NCI-H1436 treated with DMSO at 0.1 percent for 48 hours (cell line): ENCODE measurements at places on chromosomes 3 and 15.

DNA sequence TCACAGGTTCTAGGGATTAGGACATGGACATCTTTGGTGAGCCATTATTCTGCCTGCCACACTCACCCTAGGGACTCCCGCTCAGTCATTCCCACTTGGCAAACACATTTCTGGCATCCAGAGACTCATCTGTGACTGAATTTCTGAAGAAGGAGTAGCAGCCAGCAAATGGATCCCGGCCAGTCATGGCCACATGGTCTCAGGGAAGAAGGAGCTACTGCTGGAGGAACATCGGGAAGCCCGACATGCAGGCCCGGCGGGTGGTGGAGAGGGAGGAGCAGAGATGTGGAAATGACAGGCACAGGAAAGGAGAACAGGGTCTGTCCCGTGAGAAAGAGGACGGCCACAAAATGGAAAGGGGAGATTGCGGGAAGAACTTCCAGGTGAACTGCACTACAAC lies 65.4 kb downstream of the SEMA5B start:
- no peak for DNase-seq

DNA sequence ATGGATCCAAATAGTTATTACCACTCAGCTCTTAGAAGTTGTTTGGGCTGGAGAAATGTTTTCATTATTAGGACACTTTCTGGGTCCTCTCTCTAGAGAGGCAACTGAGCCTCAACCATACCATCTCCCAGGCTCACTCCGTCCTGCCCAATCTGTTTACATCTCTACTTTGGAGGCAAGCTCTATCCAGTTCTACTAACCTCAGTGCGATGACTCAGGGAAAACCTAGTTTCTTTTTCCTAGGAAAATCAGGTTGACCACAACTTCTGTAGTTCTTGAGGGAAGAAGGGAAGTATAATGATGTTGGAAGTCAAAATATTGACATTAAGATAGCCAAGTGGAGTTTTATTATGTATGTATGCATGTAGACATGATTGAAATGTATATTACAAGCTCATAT lies 40.4 kb downstream of the LPP start:
- DNase-seq: no peak

DNA sequence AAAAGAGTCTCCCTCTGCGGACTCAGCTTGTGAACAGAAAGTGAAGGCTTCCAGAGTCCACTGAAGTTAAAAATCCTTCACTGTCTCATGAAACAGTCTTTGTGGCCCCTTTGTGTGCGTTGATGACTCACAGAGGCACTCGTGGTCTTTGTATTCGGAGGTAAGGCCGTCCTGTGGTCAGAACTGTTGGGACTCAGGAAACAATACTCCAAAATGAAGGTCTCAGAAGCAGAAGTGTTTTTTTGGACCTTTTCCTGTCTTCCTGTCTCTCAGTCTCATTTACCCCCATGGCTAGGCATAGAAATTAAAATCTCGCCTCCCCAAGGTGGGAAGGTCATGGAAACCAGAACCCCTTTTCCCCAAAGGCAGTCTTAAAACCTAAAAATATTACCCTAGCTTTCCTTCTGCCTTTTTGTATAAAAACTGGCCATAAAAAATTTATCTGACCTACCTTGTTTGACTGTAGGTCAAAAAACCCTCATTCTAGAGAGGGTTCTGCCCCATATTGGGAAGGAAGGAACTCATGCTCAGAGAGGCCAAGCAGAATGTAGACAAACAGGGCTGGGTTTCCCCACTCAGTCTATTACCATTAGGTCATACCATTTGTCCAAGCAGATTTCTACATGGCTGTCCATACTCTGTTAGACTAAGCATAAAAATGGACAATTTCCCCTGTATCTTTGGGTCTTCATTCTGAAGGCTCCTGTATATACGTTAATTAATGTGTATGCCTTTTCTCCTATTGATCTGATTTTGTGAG lies 19.1 kb upstream of the EPB42 start:
- DNase-seq: no peak

DNA sequence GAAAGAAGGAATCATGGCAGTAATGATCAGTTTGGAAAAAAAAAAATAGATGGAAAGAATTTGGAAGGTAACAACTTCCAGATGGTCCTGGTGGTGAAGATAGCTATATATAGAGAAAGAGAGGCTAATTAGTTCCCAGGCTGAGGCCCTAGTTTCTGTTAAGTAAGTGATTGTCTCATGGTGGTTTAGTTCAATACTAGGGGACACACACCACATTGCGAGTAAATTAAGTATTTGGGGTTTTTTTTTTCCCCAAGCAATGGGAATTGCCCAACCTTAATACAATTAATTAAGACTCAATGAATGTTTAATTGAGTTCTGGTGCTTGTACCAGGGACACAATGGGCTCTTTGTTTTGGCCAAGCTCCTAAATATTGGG lies 143.8 kb upstream of the WNT5A start:
- no peak for DNase-seq

- no peak for DNase-seq
Measured at GRCh38 chr15:55194256-55194655, 2.5 kb downstream of the RSL24D1 start.

GRCh38 chr15:101062063-101062462 lies 142.9 kb downstream of the LRRK1 start:
- DNase-seq: no peak

DNA sequence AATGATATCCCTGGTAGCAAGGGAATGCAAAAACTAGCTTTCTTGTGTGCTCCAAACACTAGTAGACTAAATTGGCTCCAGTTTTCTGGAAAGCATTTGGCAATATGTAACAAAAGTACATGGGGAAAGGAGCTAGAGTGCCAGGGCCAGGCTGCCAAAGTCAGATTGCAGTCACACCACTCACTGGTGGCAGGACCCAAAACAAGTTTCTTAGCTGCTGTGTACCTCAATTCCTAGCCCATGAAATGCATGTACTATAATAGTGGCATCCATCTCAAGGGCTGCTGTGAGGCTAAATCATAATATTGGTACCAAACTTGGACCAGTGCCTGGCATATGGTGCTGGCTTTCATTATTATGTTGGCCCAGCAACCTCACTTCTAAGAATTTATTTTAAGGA lies 49.3 kb downstream of the CLDN18 start:
- no peak for DNase-seq

DNA sequence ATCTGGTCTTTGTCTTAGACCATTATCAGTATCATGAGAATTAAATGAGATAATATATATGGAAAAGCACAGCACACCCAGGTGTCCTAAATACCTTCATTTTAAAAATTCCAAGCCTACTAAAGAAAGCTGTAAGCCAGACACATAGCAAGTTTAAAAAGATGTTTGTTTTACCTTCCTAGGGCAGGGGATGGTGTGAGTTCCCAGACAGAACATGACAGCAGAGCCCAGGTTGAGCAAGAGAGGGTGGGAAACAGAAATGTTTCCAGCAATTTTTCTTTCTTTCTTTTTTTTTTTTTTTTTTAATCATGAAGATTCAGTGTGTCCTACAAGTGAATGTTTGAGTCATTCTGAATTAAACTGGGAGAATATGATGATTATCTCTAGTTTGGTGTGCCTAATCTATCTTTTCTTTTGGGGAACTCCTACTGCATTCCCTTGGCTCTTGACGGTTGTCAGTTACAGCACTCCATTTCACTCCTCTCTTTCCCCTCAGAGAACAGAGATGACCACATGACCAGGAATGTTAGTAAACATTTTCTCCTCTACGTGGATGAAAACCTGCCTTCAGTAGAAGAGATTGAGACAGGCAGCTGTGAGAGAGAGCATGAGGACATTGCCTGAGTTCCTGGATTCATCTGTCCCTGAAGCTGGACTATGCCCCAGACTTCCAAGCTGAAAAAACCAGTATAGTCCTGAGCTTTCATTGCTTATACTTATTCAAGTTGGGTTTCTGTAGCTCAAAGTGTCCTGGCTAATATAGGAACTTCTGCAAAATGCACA lies 54.5 kb upstream of the ARL14 start:
- DNase-seq: no peak

- DNase-seq: no peak
Measured at GRCh38 chr15:76972389-76973361, 22.3 kb upstream of the PSTPIP1 start.

- DNase-seq: no peak
Measured at GRCh38 chr3:63795438-63795837, 23.7 kb upstream of the C3orf49 start.

GRCh38 chr3:9809615-9810432 lies at the start of gene TTLL3:
TSS of gene TTLL3 (plus strand) at chr3:9810262. CDS start at chr3:9810662, 400 bp downstream.
- DNase-seq: no peak

- no peak for DNase-seq
Measured at GRCh38 chr15:97838606-97839210, 121.8 kb upstream of the ARRDC4 start.

DNA sequence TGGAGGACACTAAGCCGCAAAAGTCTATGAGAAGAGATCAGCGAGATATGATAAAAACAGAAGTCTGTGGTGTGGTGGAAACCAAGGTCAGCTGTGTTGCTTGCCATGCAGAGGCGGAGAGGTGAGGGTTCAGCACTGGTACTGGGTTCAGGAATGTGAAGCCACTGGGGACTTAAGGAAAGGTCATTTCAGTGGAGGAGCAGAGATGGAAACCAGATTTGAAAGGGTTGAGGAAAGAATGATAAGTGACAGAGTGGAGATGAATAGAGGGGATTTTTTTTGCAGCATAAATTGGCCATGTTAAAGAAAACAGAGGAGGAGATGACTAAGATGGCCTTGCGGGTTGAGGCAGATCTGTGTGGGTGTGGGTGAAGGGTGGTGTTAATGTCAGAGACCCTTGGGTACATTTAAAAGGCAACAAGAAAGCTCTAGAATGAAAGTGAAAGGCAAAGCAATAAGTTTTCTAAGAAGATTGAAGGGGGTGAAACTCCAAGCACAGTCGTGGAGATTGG lies 265.5 kb downstream of the ADAMTSL3 start:
- no peak for DNase-seq

GRCh38 chr15:91049378-91050127 lies 27.2 kb upstream of the VPS33B start:
- no peak for DNase-seq

- DNase-seq: no peak
Measured at GRCh38 chr15:75023872-75024636, 664 bp downstream of the PPCDC start.

GRCh38 chr15:61702224-61703020 lies 357.8 kb downstream of the VPS13C start:
- peak; percentile 4 for DNase-seq

GRCh38 chr3:158134363-158134762 lies 24.5 kb downstream of the RSRC1 start:
- no peak for DNase-seq

DNA sequence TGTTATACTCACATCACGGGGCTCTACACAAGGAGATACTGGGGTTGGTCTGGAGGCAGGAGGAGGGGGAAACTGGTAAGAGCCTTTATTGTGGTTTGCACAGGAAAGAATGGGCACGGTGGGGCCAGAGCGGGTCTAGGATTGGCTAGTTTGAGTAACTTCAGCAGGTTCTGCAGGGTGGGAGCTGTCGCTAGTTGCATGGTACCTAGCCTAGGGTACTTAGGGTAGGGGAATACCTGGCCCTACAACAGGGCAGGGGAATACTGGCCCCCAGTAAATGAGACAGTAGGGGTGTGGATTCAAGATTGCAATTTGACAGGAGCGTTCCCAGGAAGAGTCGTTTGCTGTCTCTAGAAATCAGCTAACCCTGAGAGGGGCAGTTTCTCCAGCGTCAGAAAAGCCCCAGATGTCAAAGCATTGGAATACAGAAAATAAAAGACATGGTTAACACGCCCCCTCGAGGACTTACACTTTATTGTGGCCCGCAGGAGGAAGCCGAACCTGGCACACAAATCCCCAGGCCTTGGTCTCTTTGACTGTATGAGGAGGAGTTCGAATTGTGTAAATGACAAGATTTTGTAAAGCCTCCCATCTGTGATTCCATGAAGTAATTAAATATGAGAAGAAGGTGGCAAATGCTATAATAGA lies 32.0 kb downstream of the ST8SIA2 start:
- no peak for DNase-seq
